ENCODE measurements at places on chromosomes 5 and 9.
A peak's percentile ranks its signal among the peaks of the same experiment; 100 is the strongest.

- no peak for DNase-seq
Observed at GRCh38 chr5:3033033-3033755, 281.7 kb upstream of the IRX2 start.

DNA sequence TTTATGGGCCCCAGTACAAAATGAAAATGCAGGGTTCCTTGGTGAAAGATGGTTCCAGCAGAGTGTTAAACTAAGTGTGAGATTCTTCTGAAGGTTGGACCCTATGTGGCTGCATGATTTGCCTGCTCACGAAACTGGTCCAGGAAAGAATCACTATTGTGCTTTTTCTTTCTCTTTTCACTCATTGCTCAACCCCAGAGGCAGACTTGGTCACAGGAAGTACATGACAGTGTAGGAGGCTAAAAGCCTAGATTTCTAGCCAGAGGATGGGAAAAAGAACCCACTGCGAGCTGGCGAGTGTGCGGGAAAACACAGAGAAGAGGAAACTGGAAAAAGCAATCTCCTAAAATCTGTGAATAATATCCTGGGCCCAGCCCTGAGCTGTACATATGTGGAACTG lies 18.6 kb downstream of the SLC36A2 start:
- no peak for DNase-seq

GRCh38 chr5:87020099-87020934 lies 247.4 kb upstream of the RASA1 start:
- DNase-seq, result peak; percentile 9

DNA sequence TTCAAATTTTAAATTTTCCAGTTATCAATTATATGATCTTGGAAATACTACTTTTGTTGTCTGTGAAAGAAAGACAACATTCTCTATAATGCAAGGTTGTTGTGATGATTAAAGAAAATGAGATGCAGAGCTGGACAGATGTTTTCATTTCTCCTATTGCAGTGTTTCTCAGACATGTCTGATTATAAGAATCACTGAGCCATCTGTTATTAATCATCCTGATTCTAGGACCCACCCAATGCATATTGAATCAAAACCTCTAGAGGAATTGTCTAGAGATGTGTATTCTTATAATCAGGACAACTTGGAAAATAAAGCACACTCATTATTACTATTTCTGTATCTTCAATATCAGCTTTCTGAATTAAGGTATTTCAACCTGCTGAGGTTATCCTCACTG lies 121.1 kb upstream of the ASTN2 start:
- DNase-seq, result no peak

DNA sequence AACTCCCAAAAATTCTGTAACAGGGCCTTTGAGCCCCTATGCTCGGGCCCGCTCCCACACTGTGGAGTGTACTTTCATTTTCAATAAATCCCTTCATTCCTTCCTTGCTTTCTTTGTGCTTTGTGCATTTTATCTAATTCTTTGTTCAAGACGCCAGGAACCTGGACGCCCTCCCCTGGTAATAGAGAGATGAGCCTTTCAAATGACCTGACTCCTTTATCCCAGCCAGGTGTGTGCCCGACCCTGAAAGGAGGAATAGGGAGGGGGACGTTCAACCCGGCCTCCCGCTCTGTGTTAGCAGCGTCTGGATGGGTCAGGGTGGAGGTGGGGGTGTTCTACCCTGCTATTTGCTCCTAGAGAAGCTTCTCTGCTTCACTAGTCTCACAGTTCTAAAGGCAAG lies 53.9 kb downstream of the FXN start:
- DNase-seq, result no peak

GRCh38 chr5:133470841-133471240 lies 141.5 kb downstream of the FSTL4 start:
- DNase-seq, result no peak

- DNase-seq, result no peak
Observed at GRCh38 chr5:24141046-24141445, 503.7 kb downstream of the CDH10 start.

DNA sequence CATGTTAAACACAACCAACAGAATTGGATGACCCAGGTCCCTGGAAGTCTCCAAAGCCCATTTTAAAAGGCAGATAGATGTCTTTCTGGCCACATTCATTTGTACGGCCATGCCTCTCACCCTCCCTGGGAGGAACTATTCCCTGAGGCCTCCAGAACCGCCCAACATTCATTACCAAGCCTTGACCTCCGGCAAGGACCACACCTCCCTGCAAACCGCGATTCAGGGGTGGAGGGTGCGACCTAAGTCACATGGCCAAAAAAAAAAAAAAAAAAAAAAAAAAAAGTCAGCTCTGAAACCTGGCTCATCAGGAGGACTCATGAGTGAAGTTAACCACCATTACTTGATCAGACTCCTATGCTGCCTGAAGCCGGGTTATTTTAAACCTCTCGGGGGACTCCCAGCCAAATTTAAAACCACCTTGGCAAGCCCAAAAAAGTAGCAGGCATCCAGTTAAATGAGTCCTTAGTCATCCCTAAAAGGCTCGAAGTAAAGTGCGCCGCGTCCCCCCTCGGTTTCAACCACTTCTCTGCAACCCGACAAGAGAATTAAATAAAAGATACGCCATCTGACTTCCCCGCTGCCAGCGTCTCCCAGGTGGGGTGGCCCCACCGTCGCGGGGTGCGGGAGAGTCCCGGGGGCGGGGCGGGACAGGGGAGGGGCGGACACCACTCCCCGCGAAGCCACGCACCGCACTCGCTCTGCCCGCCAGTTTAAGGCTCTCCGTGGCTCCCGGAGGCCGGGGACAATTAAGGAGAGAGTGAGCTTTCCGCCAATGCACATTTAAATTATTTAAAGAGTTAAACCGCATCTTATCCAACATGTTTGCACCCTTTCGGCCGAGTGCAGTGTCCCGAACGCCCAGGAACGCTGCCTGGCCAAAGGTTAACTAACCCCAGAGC lies 2.3 kb downstream of the KLF9 start:
- peak; percentile 96 for DNase-seq

GRCh38 chr9:127225801-127226625 lies 38.6 kb upstream of the GARNL3 start:
- DNase-seq, result no peak

GRCh38 chr9:1996156-1996555 lies 19.0 kb upstream of the SMARCA2 start:
- no peak for DNase-seq

GRCh38 chr5:122180146-122180712 lies 50.9 kb downstream of the ZNF474 start:
- no peak for DNase-seq

- DNase-seq, result no peak
Observed at GRCh38 chr5:83665631-83666030, 55.0 kb downstream of the HAPLN1 start.

GRCh38 chr5:55608595-55609349 lies 74.0 kb upstream of the PLPP1 start:
- DNase-seq, result no peak

DNA sequence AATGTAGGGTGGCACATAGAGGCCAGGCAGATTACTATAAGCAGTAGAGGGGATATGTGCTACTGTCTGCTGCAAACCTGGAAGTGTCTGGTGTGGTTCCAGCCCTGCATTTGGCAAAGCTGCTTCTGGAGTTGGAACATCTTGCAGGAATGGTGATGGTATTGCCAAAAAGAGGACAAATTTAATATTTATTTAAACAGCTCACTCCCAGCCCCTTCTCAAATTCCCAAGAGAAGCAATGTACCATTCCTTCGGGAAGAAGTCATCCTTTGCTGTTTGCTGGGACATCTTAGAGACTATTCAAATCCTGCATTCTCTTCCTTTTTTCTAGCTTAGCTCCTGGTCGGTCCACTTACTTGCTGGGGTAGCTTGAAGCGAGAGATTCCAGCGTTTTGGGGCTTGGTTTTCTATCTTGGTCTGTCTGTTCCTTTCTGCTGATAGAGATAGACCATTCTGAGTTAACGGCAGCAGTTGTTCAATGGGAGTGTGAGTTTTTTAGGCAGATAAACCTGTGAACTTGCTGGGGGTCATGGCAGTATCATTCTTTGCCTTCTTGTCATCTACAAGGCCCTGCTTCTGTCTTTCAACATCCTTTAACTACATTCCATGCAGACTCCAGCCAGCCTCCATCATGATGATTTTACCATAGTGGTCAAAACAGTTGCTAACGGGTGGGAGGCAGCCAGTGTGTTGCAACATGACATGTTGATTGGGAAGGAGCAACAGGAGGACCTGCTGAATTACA lies 69.9 kb downstream of the RCL1 start:
- DNase-seq, result peak; percentile 77

- DNase-seq, result no peak
Observed at GRCh38 chr5:177087398-177088005, 787 bp downstream of the FGFR4 start.

DNA sequence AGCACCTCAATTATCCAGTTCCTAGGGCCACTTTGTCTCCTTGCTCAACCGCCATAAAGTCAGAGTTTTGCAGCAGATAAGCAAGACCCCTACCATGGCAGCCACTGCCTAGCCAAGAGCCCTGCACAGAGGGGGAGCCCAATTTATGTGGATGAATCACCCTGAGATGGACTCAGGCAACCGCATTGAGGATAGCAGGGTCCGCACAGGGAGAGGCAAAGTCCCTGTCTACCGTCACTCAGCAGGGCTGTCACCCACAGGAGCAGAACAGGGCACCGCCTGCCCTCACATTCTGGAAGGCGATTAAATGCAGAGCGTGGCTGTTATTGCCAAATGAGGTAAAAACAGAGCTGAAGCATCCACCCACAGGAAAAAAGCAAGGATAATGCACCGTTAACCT lies 1.7 kb downstream of the FBP2 start:
- DNase-seq, result no peak

DNA sequence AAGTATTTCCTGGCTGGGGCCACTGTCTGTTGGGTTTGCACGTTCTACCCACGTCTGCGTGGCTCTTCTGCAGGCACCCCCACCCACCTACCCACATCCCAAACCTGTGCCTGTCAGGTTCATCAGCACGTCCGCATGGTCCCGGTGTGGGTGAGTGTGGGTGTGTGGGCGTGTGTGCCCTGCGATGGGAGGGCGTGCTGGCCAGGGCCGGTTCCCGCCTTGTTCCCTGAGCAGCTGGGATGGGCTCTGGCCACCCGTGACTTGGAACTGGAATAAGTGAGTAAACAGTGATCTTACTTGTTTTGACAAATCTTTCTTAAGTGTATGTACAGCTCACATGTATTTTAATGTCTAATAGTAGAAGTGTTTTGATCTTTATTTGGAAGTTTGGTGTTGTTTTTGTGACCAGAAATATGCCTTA lies 20.4 kb downstream of the ERGIC1 start:
- peak; percentile 64 for DNase-seq

DNA sequence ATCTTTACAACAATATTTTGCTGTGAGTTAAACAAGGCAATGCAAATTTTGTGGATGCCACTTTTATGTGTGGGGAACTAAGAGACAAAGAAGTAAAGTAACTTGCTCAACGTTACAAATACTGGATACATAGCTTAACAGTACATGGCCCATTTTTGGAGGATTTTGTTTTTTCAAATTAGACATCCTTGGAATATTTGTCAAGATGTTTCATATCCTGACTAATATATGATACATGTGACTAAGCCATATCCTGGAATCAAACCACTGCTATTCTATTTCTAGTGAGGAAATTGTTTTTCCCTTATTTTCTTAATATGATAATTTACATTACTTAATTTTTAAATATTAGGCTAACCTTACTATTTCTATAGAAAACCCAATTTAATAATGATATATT lies 529.8 kb downstream of the DMRTA1 start:
- DNase-seq, result peak; percentile 65

GRCh38 chr9:98532574-98532973 lies 176.2 kb downstream of the GABBR2 start:
- no peak for DNase-seq

GRCh38 chr9:70263421-70263820 lies 4.6 kb downstream of the SMC5 start:
- peak; percentile 41 for DNase-seq

DNA sequence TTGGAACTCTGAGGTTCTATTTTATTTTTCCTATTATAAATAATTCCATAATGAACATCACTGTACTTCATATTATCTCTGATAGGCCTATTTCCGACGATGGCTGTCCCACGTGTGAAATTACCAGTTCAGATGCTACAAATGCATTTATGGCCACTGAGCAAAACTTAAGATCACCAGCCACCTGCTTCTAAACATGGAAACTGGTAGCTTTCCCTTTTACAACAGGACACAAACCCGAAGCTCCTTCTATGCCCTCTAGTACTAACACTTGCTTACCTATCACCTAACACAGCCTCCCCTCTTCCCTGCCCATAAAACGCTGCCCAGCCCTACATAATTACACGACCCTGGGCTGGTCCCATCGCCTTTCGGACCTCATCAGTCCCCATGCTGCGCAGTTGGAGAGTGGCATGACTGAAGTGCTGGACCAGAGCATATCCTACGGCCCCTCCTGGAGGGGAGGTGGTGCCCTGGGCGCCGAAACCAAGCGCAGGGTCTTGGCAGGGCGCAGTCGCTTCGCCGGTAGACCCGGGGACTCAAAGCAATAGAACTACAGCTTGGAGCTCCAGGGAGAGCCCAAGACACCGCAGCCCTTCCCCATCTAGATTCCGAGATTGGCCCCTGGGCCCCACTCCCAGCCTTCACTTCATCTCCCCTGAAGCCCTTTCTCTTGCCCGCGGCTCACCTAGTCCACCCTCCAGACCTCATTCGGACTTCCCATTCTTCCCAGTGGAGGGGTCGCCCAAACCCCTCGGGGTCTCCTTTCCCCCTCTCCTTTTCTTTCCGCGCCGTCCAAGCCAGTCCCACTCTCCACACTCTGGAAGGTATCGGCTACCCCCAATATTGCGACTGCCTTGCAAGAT lies 1.0 kb upstream of the SAP30L start:
- peak; percentile 14 for DNase-seq

- DNase-seq, result peak; percentile 79
Observed at GRCh38 chr5:32193591-32193990, 19.5 kb upstream of the GOLPH3 start.

- no peak for DNase-seq
Observed at GRCh38 chr5:79547982-79548381, 34.0 kb upstream of the HOMER1 start.

DNA sequence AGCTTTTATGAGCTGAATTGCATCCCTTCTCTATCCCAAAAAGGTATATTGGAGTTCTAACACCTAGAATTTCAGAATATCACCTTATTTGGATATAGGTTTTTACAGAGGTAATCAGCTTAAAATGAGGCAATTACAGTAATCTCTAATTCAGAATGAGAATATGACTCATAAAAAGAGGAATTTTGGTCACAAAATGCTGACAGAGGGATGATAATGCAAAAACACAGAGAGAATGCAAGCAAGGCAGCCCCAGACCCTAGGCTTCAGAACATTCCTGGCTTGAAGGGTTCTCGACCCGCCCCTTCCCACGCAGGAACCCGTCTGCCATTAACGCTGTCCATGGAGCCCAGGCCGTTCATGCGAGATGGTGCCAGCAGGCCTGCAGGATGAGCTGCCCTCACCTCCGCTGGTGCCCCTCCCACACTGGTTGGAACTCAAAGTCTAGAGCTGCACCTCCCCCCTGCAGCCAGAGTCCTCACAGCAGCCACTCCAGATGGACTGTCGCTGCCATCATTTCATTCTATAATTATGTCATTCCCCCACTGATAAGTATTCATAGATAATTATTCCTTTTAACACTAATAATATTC lies 1173.4 kb upstream of the ACO1 start:
- no peak for DNase-seq

GRCh38 chr9:21684831-21685362 lies 117.5 kb upstream of the MTAP start:
- DNase-seq, result peak; percentile 56
